NCI-H1930 (cell line): ENCODE measurements at places on chromosomes 1 and 21.

DNA sequence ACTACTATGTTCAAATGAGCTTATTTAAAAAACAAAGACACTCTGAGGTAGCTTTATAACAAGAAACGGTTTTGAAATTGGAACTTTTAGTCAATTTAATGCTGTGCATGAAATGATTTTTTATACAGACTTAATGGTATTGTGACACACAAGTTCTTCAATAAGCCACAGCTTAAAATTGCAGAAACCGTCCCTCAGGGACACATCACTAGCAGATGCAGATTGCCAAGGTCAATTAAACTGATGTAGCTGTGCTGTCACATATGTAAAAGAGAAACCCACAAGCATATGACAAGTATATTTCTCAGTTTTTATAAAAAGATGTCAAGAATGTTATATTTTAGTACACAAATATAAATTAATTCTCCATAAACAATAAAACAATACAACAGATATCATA is 366.9 kb downstream of the DPYD start:
- no peak for DNase-seq

- DNase-seq = no peak
Observed at GRCh38 chr1:197987294-197987693, 70.1 kb downstream of the LHX9 start.

GRCh38 chr1:171754971-171755370 is 13.1 kb upstream of the VAMP4 start:
- no peak for DNase-seq

- DNase-seq = no peak
Observed at GRCh38 chr1:84856726-84857270, 36.2 kb downstream of the LPAR3 start.

DNA sequence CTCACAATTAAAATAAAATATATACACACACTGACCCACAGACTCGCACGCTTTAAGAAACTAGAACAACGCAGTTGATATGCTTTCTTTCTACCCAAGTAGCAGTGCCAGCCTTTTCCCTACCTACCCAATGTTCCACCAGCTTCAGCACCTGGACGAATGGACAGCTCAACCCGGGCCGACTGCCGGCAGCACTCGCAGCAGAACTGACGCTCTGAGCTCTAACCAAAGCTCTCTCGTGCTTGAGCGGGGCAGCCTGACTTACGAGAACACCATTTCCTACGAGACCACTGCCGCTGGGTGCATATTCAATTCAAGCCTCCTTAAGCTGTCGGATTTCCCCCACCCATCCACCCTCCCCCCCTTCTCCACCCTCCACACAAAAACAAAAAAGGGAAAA is 127.4 kb upstream of the DPYD start:
- DNase-seq = no peak

DNA sequence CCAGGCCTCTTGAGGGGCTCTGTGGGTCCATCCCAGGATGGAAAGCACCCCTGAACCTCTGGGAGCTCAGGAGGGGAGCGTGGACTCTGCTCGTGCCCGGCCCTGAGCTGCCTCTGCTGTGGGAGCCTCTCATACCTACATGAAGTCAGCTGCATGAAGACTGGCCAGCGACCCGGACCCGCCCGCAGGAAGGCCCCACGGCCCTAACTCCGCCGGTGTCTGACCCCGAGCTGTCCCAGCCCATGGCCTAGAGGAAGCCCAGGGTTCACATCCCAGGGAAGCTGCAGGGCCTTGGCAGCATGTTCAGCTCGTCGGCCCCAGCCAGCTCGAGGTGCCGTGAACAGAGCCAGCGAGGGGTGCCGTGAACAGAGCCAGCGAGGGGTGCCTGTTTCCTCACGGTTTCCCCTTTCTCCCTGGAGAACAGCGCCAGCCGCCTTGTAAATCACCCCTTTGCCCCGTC is 178.1 kb upstream of the ARHGEF16 start:
- DNase-seq = no peak

DNA sequence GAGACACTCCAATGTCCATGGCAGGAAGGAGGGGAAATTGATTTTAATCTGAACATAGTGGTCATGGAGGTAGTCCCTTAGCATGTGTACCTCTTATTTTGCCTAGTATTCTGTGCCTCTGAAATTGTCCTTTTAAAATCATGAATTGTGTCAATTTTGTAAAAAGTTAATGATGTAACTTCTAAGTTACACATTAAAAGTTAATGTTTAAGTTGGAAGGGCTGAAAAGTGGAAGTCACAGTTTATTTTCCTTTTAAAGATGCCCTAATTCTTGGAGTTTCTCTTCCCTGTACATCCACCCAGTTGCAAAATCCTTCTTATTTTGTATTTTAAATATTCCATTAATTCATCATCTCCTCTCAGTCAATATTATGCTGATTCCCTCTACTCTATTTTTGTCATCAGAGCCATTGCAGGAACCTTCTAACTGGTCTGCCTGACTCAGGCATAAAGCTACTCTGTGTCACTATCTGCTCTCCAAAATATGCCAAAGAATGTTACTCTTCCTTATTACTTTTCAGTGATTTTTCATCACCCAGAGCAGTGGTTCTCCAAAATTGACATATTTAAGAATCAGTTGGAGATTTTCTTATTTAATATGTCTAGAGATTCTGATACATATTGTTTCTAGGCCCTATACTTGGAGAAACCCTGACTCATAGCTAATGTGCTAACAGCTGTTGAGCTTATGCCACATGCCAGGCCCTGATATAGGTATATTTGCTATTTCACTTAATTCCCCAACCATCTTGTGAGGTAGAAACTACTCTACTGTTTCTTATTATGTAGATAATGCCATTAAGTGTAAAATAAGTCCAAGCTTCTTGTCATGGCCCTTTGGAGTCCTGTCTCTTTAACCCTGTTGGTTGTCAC is 5.1 kb downstream of the HOOK1 start:
- no peak for DNase-seq

DNA sequence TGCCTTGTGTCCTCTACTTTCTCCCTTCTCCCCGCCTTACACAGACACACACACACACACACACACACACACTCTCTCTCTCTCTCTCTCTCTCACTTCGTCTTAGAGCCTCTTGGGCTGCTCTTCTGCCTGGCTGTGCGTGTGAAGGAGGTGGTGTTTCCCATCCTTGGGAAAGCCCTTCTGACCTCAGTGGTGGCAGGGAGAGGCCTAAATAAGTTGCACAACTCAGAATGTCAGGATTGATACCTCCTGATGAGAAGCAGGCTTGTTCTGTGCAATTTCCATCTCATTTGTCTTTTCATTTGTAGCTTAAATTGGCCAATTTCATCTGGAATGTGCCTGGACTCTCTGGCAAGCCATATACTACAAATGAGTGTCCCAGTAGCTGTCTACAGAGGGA is 25.0 kb downstream of the LRRN2 start:
- DNase-seq = no peak

GRCh38 chr1:15952317-15953258 is 23.3 kb downstream of the ZBTB17 start:
- no peak for DNase-seq

DNA sequence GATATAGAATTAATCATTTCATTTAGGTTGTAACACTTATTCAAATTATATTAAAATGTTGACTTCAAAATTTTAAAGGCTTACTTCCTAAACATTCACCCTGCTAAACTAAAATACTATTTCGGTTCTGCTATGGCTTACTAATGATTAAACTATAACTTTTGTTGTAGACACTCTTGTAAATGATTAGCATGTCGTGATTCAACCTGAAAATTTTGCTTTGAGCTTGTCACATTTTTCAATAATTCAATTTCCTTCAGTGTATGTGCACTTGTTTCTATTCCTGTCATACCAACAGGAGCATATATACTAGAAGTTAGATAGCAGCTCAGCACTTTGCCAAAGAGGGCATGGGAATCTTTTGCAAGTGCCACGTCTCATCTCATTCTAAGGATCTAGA is 1018.8 kb downstream of the AMY1C start:
- DNase-seq = no peak

GRCh38 chr1:119676571-119677206 is 28.6 kb upstream of the ZNF697 start:
- no peak for DNase-seq

GRCh38 chr1:211095381-211095780 is 38.6 kb downstream of the KCNH1 start:
- DNase-seq = no peak

DNA sequence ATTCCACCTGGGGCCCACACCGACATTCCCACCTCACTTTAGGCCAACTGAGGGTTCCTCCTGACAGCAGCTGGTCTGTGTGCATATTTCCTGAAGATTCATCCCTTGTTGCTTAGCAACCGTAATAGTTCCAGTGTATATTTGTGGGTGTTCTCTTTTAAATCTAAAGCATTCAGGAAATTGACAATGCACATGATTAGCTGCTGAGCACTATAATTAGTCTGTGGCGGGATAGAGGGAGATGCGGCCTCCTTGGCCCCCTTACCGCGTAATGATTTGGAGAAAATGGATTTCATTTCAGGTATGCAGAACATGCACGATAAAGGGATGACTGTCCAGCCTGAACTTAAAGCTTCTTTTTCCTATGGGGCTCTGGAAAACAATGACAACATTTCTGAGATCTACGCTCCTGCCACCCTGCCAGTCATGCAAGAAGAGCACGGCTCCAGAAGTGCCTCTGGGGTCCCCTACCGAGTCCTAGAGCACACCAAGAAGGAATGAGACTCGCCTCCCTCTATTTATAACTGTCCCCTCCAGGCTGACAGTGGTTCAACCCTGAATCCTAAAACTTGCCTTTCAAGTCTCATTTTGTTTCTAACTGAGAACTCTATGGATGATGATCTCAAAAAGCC is 33.8 kb upstream of the RCAN3 start:
- DNase-seq = no peak

DNA sequence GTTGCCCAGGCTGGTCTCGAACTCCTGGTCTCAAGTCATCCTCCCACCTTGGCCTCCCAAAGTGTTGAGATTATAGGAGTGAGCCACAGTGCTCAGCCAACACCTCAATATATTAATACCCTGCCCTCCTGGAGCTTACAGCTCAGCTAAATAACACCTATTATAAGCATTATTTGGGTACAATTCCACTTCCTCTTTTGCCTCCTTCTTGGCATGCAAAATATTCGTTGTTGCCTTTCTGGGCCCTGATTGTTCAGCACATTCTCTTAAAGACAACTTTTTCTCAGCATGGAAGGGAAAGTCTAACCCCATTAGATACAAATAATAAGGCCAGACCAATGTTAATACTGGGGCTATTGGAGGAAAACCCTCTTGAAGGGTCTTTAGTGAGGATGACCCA is 2.8 kb downstream of the PAQR7 start:
- no peak for DNase-seq

DNA sequence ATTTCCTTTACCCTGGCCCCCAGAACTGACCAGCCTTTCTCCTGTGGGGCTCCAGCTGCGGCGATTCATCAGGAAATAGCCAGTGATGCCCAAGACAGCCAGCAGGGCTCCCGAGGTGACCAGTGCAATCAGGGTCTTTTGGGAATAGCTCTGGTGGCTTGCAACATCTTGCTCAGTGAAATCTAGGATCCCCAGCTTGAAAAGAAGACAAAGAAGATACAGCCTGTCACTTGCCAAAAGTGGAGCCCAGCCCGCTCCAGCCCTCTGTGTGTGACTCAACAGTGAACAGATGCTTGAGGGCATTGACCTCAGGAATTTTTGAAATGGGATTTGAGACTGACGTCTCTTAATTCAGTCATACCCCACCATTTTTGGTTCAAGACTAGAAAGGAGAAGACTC is 22.3 kb downstream of the CD34 start:
- DNase-seq = no peak

DNA sequence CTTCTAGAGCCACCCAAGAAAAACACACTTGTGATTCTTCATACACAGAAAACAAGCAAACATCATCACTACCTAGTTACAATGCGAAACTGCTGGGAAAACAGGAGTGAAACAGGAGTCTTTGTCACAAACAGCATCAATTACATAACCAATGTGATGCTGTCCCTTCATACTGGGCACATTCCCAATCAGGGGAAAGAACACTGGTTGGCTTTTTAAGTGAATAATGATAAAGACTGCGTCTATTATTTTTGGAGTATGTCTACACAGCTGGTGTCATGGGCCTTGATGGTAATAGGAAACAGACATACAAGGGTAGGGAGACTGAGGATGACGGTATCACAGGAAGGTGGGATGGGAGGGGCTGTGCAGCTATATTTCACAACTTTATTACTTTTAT is 43.3 kb downstream of the SIPA1L2 start:
- peak; percentile 83 for DNase-seq

GRCh38 chr1:66292944-66293343 is 241.0 kb upstream of the SGIP1 start:
- DNase-seq = no peak

GRCh38 chr21:26112127-26112742 is 58.3 kb downstream of the APP start:
- no peak for DNase-seq

DNA sequence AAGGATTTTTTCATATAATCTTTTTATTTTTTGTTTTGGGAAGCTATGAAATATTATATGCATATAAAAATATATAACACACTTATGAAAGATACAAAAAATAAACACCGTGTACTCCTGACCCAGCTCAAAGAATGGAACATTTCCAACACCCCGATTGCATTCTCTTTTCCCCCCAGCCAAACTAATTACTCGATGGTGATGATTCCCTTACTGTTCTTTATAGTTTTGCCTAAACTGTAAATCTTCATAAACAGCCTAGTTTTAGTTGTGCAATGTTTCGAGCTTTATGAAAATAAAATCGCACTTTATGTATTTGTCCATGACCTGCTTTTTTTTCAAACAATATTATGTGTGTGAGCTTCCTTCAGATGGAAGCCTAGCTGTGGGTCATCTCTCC is 352.0 kb upstream of the KAZN start:
- DNase-seq = no peak

GRCh38 chr1:155942578-155943141 is 1.2 kb downstream of the RXFP4 start:
- DNase-seq = no peak

GRCh38 chr1:160070243-160071163 is 543 bp upstream of the KCNJ10 start:
- peak; percentile 8 for DNase-seq

GRCh38 chr1:48055876-48056764 is 58.9 kb upstream of the TRABD2B start:
- DNase-seq = no peak

DNA sequence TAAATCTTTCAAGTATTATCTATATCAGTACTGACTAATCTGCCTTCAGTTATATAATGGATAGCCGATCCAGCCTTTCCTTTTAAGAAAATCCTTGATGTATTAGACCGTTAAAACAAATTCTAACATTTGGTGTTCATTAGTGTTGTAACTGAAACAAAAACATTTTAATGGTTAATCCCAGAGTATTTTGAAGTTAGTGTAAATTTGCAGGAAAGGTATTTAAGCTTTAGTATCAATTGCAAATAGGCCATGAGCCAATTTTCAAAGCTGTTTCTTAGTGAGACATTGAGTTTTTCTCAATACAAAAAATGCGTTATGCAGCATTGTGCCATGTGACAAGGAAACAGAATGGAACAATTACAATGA is 29.6 kb downstream of the DISP1 start:
- DNase-seq = no peak

DNA sequence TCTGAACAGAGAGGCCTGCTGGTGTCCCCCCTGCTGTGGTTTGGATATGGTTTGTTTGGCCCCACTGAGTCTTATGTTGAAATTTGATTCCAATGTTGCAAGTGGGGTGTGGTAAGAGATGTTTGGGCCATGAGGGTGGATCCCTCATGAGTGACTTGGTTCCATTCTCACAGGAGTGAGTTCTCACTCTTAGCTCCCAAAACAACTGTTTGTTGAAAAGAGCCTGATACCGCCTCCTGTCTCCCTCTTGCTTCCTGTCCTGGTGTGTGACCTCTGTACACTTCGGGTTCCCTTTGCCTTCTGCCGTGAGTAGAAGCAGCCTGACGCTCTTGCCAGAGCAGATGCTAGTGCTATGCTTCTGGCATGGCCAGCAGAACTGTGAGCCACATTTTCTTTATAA is 60.5 kb downstream of the C21orf91 start:
- DNase-seq = no peak

- no peak for DNase-seq
Observed at GRCh38 chr1:5492846-5493245, 499.4 kb downstream of the NPHP4 start.
